ENCODE measurements at places on chromosomes 7 and 10.

GRCh38 chr7:126637538-126637937, 615.2 kb downstream of the GRM8 start:
- no peak for DNase-seq

DNA sequence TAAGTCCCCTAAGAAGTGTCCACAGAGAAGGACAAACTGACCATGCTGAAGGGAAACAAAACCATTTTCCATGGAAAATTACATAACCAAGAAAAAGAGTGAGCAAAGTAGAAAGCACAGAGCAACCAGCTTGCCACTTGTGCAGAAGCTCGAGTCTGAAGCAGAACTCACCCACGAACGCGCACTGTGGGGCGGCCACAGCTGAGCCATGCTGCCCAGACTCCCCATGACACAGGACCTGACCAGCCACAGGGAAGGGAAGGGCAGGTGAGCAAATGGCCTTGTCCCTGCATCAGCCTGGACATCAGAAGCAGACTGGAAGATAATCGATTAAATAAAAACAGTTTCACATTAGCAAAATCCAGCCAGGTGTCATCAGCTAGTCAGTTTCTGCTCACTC, 95.7 kb downstream of the TCERG1L start:
- DNase-seq = no peak

GRCh38 chr7:510131-510481, 9.5 kb downstream of the PDGFA start:
- DNase-seq = no peak

GRCh38 chr7:117072620-117073118, 119.4 kb downstream of the ST7 start:
- DNase-seq = no peak

GRCh38 chr10:105742184-105742583, 1101.1 kb downstream of the SORCS3 start:
- DNase-seq = no peak

DNA sequence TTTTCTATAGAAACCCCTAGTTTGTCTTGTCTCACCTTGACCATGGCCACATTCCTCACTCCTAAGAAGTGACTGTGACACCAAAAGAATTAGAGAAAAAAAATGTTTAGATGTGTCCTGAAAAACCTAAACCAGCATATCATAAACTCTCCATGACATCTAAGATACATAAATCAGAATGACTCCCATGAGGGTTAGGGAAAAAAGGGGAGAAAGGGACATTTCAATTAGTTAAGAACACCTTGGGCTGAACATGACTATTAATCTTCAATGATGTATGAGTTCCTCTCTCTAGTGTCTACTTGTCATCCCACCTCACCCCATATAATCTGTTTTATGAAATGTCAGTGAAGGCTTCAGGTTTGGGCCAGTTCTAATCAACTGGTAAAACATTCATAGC, 31.1 kb downstream of the KDM7A start:
- no peak for DNase-seq

DNA sequence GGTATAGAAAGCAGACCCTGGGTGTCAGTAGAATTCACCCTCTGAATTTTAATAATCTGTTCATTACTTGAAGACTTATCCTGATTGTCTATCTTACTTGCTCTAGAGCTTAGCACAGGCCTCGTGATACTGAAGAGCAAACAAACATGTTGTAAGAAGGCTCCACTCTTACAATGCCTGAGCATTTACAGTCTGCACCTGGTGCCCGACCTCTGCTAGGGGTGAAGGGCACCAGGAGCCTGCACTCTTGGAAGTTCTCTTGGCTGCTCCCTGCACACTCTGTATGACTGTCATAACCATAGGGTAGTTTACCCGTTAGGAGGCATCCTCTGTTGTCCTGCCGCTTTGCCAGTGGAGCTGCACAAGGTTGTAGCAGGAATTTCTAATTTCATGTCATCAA, 91.3 kb upstream of the NPY start:
- DNase-seq = no peak

- DNase-seq = no peak
Measured at GRCh38 chr7:1737956-1738355, 67.9 kb downstream of the ELFN1 start.

DNA sequence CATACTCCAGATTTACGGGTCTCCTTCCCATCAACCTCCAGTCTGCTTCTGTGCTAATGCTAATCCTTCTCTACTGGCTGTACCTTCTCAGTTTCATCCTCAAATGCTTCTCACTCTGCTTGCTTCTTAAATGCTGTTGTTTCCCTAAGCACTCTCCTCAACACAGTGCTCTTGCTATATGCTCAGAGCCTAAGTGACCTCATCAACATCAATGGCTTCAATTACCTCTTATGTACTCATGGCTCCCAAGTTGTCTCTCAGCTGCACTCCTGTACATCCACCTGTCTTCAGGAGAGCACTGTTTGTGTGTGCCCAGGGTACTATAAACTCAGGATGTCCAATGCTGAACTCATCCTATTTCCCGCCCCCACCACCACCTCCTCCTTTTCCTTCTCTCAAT, 22.5 kb downstream of the ELAPOR2 start:
- DNase-seq = no peak

DNA sequence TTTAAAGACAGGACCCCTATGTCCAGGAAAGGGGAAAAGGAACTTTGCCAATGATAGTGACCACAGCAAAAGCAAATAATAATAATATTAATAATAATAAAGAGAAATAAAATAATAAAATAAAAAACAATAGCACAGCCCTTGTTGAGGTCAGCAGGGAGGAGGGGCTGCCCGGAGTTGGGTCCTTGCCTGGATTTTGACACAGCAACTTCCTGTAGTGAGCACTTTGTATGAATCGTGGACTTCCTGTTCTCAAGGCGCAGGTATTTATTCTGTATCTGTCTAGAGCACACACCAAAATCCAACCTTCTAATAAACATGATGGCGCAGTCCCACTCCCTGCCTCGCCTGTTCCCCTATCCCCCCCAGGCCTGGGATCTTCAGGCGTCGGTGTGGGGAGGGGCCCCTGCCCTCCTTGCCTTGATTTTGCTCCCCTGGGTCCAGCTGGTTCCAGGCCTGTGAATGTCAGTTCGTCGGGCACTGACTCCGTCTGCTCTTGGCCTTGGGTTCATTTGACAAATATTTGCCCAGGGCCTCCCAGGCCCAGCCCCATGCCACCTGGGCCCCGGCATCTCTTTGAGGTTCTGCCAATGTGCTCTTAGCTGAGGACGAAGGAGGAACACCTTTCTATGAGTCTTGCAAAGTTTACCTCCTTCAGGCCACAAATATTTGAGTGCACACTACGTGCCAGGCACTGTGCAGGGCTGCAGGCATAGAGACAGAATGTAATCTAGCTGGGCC, 13.9 kb downstream of the TRIM8 start:
- no peak for DNase-seq

DNA sequence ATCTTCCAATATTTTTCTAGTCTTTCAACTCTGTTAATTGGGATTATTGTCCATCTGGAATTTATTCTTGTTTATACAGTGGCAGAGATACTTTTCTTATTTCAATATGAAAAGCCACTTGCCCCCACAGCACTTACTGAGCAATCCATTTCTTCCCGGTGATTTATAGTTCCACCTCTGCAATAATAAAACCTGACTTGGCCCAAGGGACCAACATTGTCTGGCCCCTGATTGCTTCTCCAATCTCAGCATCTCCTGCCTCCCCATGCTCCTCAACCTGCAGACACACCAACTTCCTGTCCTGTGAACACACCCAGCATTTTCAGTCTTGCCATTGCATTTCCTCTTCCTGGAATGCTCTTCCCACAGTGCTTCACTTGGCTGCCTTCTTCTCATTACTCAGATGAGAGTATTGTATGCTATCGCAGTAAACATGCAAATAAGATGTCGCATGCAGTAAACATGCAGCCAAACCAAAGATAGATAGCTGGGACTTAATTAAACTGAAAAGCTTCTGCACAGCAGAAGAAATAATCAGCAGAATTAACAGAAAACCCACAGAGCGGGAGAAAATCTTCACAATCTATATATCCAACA, 19.5 kb downstream of the ITGA8 start:
- no peak for DNase-seq

GRCh38 chr7:140176122-140176701, 571 bp downstream of the KDM7A start:
- DNase-seq = no peak

- no peak for DNase-seq
Measured at GRCh38 chr7:47104206-47104549, 477.7 kb downstream of the TNS3 start.

- no peak for DNase-seq
Measured at GRCh38 chr7:57256637-57257375, 124.6 kb upstream of the ZNF479 start.

DNA sequence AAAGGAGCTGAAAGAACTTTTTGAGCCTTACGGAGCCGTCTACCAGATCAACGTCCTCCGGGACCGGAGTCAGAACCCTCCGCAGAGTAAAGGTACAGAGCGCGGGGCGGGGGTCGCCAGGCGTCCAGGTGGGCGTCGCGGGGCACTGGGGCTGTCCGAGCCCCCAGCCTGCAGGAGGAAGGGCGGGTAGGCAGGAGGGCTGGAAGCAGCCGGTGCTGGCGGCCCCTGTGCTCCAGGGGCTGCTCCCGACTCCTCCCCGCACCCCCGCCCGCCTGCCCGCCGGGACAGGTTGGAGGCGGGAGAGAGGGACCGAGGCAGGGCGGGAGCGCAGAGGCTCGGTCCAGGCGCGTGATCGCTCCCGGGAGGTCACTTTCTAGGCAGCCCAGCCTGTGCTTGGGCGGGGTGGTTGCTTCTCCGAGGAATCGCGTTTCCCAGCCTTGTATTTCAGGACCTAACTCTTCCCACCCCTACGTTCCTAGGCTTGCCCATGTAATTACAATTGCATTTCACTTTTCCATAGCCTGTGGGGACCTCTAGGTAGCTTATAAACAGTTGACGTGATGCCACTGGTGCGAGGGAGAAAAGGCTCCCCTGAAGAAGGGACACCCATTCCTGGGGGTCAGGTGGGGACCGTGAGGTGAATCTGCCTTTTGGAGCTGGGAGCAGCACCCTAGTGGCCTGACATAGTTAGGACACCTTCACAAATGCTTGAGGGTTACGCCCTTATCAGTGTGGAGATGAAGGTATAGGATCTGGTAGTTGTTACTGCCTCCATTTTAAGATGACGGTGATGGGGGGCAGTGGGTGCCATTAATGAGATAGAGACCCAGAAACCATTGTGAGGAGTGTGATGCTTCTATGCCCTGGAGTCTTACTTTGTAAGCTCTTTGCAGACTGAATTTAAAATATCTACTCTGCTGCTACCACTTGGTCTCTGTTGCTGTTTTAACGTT, 148.2 kb downstream of the CELF2 start:
- DNase-seq = peak; percentile 17

DNA sequence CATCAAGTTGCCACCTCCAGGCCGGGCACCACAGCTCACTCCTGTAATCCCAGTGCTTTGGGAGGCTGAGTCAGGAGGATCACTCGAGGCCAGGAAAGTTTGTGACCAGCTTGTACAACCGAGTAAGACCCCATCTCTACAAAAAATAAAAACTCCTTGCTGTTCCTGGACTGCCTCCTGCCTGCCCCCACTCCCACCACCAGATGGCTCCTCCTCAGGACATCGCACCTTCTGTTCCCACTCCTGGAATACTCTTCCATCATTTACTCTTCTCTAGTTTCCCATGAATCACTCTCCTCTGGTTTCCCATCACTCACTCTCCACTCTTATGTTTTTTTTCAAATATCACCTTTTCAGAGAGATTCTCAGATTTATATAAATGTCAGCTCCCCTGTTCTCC, 540.7 kb downstream of the CALN1 start:
- DNase-seq = no peak

Measured in activated gamma-delta T cell (primary cell).